ENCODE measurements at places on chromosomes 13 and 19. TPM values are rescaled to one million over a fixed set of nuclear protein-coding genes. Genes with fewer than 3 reads are reported as not detected.

Gene CYP4F12
- 5.2 TPM for total RNA-seq

Gene LGALS14
- not detected for total RNA-seq

Gene IGFL3
- not detected for total RNA-seq

Gene STARD13
- total RNA-seq = 38.1 TPM

Gene C19orf18
- total RNA-seq = not detected

Gene GPC5
- total RNA-seq = 2.6 TPM

Gene SHISA2
- 0.47 TPM for total RNA-seq

Gene TPTE2
- total RNA-seq = not detected

Gene SWSAP1
- 3.0 TPM for total RNA-seq

Gene RRAS
- total RNA-seq = 6.8 TPM

Gene URAD
- not detected for total RNA-seq

Gene CYP2F1
- total RNA-seq = not detected

Gene ZNF626
- 28.8 TPM for total RNA-seq

Gene CALR3
- not detected for total RNA-seq

Gene STAP2
- 24.4 TPM for total RNA-seq

Gene MAB21L1
- not detected for total RNA-seq

Gene CCDC169
- total RNA-seq = 1.7 TPM

Gene KLK6
- total RNA-seq = not detected

Gene CEACAM7
- total RNA-seq = not detected

Gene ZNF836
- total RNA-seq = 45.3 TPM

Gene PALM3
- not detected for total RNA-seq

Gene TMIGD2
- total RNA-seq = not detected

Gene CASP14
- not detected for total RNA-seq

Gene IL27RA
- total RNA-seq = 5.1 TPM

Gene KIRREL2
- total RNA-seq = not detected

Gene LINGO3
- total RNA-seq = not detected

Gene INSR
- 185 TPM for total RNA-seq

Gene CLEC4M
- total RNA-seq = 91.6 TPM

Gene IGFL2
- not detected for total RNA-seq

Gene CXCL17
- total RNA-seq = not detected

Gene BORA
- total RNA-seq = 2.1 TPM

Gene ALKBH6
- 29.5 TPM for total RNA-seq

Gene HCN2
- 7.1 TPM for total RNA-seq

Gene ERICH6B
- not detected for total RNA-seq

Gene IL4I1
- 0.87 TPM for total RNA-seq

Gene HRC
- 2.2 TPM for total RNA-seq

Gene SLC7A10
- not detected for total RNA-seq

Gene B3GNT3
- not detected for total RNA-seq

Gene PLK5
- total RNA-seq = not detected

Gene PRODH2
- not detected for total RNA-seq

Gene KLF1
- 0.23 TPM for total RNA-seq

Gene OR7D2
- total RNA-seq = 0.11 TPM

Gene TMEM238
- 4.4 TPM for total RNA-seq

Gene KASH5
- total RNA-seq = 0.97 TPM

Gene CACNG6
- not detected for total RNA-seq

Gene ANGPTL8
- 0.33 TPM for total RNA-seq

Measured in adrenal gland (tissue), 19 donors.